Calu3 (cell line): ENCODE measurements at places on chromosomes 5 and 9.
A peak's percentile ranks its signal among the peaks of the same experiment; 100 is the strongest.

- DNase-seq, result no peak
Observed at GRCh38 chr5:94807985-94808384, 189.5 kb downstream of the SLF1 start.

DNA sequence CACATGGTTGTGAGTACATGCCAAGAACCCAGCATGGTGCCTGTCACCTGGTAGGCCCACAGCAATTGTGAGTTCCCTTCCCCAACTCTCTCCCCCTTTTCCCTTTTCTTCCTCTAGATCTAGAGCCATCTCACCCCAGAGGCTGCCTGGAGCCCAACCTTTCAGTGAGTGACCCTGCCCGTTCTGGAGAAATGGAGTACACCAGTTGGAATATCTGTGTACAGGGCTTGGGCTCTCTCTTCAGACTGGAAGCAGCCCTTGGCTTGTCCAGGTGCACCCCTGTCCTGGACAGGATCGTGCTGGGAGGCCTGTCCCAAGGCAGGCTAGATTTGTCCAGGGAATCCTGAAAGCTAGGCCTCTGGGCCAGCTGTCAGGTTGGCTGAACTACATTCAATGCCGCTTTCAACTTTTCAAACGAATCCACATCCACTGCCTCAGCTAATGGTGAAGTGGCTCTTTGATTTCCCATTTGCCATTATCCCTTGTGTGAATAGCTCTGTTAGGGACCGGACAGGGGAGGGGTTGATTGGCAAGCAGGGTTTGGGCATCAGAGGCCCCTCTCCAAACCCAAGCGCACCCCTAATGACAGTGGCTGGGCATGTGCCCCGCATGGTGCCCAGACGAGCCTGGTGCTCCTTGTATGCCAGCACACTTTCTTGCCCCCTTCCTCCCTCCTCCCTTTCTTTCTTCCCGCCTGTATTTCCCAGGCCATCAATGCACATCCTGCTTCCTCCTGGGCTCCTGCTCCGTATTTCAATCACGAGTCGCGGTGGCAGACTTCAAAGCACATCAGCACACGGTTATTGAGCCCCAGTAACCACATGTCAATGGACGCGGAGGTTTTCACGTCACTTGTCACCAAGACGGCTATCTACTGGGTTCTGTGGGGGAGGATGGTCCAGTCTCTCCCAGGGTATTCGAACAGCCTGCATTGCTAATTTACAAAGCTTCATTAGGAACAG, 211.2 kb downstream of the DAB2IP start:
- no peak for DNase-seq

GRCh38 chr9:136190237-136190601, 14.7 kb downstream of the LHX3 start:
- no peak for DNase-seq

DNA sequence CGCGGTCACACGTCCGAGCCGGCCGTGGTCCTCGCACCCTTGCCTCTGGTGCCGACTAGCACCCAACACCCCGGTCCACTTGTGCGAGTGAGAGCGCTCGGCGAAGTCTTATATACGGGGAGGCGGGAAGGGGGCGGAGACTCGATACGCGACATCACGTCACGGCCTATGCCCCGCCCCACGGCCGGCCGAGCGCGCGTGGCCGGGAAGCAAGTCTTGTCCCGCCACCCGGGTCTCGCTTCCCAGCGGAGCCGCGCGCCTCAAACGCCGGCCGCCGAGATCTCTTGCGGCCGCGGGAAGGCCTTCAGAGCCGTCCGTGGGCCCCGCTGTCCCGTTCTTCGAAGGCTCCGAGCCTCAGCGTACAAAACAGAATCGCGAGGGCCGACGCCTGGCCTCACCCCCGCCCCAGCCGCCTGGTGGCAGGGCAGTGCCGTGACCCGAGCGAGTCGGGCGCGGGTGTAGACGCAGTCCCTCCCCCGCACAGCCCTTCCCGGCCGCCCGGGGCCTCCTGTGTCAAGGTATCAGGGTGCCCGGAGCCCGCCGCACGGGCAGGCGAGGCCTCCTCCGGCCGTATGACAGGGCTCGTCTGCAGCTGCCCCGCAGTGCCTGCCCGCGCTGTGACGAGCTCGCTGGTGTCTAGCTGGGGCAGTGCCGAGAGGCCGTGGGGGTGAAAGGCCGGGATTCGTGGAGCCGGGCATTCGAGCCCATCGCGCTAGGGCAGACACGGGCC, at the start of gene PLK2:
TSS of gene PLK2 (minus strand) at position 85 of the 730 bp plus-strand sequence. CDS start 127 bp downstream, outside the sequence.
- peak; percentile 94 for DNase-seq

DNA sequence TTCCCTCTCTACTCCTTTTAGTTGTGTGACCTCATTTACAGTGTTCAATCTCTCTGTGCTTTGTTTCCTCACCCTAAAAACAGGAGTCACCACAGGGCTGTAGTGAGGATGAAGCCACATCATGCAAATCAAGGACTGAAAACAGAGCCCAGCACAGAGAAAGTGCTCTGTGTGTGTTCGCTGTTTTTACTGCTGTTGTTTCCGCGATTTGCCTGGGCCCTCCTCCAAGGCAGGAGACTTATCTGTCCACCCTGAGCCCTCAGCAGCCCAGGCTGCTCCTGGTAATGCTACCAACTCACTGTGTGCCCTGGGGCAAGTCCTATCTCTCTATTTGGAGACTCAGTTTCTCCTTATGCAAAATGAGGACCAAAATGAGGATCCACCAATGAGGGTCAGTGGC, 87.2 kb upstream of the NEURL1B start:
- no peak for DNase-seq

DNA sequence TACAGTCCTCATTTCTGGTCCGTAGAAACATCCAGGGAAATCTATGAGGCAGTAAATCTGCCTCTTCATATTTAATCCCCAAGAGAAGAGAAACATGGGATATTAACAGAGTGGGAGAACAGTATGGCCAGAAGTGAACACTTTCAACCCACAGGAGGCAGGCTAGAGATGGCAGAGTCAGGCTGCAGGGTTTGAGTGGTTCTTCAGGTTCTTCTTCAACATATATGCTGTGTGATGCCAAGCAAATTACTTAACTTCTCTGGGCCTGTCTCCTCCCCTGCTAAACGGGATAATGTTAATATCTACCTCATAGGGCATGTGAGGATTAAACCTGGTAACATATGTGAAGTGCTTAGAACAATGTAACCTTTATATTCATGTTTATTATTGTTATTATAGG, 321.8 kb downstream of the PSAT1 start:
- DNase-seq, result no peak

GRCh38 chr9:23747088-23748075, 78.7 kb downstream of the ELAVL2 start:
- DNase-seq, result no peak

GRCh38 chr5:88792144-88792840, 90.7 kb downstream of the MEF2C start:
- DNase-seq, result no peak

DNA sequence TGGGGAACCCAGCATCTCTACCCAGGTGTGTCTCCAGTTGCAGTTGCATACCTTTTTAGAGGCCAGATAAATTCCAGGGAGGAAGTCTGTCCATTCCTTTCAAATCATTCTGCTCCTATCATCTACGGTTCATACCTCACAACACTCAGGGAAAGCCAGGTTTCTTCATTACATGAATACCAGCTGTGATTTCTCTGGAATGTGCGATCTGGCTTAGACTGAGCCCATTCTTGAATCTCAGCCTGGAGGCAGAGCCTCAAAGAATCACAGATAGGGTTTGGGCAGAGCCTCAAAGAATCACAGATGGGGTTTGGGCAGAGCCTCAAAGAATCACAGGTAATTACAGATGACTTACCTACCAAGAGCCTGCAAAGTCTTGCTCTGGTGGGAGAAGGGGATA, 7.2 kb downstream of the P4HA2 start:
- DNase-seq, result no peak

GRCh38 chr5:78761840-78762239, 113.3 kb upstream of the LHFPL2 start:
- DNase-seq, result no peak

- peak; percentile 41 for DNase-seq
Observed at GRCh38 chr5:179906795-179907555, 722 bp downstream of the TBC1D9B start.

DNA sequence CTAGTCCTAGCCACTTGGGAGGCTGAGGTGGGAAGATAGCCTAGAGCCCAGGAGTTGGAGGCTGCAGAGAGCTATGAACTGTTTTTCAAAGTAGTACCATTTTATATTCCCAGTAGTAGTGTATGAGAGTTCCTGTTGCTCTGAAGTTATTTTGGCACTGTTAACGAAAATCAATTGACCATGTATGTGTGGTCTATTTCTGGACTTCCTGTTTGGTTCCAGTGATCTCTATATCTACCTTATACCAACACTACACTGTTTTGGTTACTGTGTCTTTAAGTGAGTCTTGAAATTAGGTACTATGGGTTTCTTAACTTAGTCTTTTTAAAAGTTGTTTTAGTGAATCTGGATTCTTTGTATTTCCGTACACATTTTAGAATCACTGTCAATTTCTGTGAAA, 13.6 kb downstream of the SLF1 start:
- DNase-seq, result no peak

GRCh38 chr5:8329773-8330172, 460.8 kb downstream of the MTRR start:
- no peak for DNase-seq

- no peak for DNase-seq
Observed at GRCh38 chr9:20355022-20355421, 267.3 kb downstream of the MLLT3 start.

DNA sequence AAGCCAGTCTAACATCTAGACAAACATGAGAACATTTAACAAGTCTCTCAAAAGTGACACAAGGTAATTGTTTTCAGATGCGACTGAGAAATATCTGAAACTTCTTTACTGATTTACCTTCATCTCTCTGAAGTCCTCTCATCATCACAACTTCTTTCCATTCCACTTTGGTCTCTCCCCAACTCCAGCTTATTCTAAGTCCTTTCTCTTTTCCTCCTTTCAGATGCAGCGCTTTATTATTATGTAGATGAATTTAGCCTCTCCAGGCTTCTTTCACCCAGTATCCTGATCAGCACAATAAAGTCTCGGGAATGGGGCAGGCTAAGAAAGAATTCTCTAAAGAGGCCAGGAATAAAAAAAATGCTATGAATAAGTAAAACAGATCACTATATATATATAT, 128.0 kb downstream of the KCTD16 start:
- no peak for DNase-seq

DNA sequence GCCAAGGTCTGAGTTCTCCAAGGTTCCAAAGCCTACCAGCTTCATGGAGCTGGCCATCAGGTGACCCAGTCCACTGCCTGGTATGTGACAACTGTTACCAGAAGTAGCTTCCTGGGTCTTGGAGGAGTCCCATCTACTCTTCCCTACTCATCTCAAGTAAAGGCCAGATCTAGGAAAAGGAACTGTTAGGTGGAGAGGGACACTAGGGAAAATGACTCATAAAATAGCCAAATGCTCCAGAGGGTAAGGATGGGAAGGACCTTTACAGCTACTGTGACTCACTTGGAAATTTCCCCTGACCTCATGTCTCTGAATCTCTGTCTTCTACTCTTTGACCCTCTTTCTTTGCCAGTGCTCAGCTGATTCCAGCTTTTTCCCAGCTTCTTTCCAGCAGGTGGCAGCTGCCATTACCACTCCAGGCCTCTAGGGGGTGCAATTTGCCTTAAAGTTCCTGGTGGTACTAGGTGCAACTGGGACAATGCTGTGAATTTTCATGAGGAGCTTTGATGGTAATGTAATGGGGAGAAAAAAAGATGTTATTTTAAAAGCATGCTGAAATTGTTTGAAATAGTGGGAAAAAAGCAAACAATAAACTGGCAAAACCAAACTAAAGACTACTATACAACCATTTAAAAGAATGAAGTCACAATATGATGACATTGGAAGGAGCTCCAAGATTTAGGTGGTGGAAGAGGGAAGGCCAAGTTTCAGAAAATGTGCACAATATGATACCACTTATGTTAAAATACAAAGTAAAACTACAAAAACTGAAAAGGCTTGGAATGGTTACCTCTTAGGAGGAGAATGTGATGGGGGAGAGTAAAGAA, 27.1 kb upstream of the MYORG start:
- peak; percentile 70 for DNase-seq

GRCh38 chr9:13186774-13187173, 92.7 kb downstream of the MPDZ start:
- DNase-seq, result no peak

DNA sequence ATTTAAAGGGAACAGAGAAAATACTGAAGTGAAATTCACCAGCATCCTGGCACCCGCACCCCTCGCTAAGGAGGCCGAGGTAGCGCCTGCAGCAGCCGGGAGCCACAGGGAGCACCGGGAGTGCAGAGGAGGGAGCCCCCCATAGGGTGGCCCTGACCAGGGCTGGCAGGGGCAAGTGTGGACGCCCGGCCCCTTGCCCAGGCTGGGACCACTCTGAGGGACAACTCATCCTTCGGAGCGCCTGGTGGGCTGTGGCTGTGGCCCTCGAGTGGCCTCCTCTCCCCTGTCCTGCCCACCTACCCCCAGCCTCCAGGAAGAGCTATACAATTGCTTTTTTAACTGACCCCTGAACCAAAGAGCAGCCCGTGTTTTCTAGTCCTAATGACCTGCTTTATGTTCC, 47.0 kb downstream of the PLEKHG4B start:
- DNase-seq, result no peak

DNA sequence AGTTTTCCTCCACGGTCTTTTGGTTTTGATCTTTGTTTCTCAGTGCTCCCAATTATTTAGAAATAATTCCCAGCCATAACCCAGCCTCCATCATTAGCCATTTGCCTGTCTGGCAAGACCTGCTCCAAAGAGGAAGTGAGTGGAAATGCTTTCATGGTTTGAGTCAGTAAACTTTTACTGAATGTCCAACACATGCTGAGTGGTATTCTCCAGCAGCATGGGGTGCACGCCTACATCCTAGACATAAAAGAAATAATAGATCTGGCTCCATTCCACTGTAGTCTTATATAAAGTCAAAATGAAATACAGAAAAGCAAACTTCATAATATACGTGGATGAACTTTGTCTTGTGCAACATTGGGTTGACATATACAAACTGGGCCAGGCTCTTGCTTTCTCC, 757.2 kb downstream of the TLE1 start:
- DNase-seq, result no peak

GRCh38 chr5:132446621-132447020, 44.0 kb downstream of the IRF1 start:
- DNase-seq, result no peak

DNA sequence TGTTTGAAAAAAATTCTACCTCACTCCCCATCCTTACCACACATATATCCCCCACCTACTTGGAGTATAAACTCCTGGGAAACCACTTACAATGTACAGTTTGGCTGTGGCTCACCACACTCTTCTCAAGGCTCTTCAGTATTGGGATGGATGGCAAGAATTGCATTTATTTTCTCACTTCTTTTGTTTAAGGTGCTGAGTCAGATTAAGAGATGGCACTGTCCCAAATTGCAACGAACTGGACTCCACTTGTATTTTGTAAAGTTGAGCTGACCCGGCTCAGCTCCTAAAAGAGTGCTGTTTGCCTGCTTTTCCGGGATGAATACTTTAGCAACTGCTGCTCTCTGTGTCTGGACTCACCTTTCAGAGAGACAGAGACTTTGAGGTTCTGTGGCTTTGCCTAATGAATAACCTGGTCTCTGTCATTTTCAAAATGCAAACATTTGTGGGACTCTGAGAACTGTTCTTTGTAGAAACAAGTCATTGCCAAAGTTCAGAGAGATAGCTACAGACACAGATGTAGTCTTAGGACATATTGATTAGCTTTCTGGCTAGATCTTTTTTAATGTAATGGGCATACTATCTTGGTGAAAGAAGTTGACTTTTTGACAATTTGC, 42.2 kb downstream of the PPP2R2B start:
- DNase-seq, result no peak

GRCh38 chr5:32708949-32709348, 2.2 kb upstream of the NPR3 start:
- DNase-seq, result no peak
